NCI-H1105 treated with DMSO at 0.1 percent for 48 hours (cell line): ENCODE measurements at places on chromosomes 1 and 21.
A peak's percentile ranks its signal among the peaks of the same experiment; 100 is the strongest.

- DNase-seq = no peak
These were observed 17.3 kb downstream of the TLR5 start for GRCh38 chr1:223125766-223126165.

GRCh38 chr1:39729030-39729429, 9.7 kb upstream of the PPIE start:
- no peak for DNase-seq

DNA sequence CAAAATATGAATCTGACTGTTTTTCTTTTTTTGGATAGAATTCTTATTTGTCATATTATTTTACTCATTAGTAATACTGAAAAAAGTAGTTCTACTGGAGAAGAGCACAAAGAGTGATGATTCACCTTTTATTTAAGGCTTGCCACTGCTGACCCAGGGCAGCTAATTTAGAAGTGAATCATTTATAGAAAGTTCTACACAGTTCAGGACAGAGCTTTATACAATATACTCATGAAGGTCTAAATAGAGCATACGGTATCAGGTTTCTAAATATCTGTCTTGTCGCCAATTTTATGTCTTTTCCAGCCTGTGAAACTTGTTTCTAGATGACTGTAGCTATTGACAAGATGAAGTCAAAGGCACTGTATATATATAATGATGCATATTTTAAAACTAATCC, 25.0 kb downstream of the GIPC2 start:
- DNase-seq = peak; percentile 8

DNA sequence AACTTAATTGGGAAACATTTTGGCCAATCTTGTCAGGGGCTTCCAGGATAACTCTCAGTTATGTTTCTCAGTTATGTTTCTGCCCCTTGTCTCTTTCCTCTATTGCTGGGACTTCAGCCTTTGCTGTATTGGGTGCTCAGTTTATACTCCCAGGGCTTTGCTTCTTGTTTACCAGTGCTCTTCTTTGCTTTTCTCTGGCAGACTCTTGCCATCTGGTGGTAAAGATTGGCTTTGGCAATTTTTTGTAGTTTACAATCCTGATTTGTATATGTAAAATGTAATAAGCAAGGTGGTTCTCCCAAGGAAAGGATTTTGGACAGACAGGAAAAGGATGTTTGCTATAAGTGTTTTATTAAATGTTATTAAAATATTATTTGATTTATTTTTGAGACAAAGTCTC, 37.9 kb downstream of the FABP3 start:
- peak; percentile 73 for DNase-seq

GRCh38 chr1:14969006-14969405, 184.5 kb upstream of the TMEM51 start:
- DNase-seq = no peak

GRCh38 chr1:94843430-94843829, 23.3 kb downstream of the SLC44A3 start:
- no peak for DNase-seq
